ENCODE measurements at places on chromosomes 12 and 14.

- DNase-seq: no peak
These were observed 16.3 kb downstream of the TSPAN8 start for GRCh38 chr12:71141378-71141926.

- DNase-seq: no peak
These were observed 2.6 kb downstream of the BMP4 start for GRCh38 chr14:53953828-53954550.

- DNase-seq: no peak
These were observed 31.6 kb downstream of the SPTLC2 start for GRCh38 chr14:77584809-77585208.

DNA sequence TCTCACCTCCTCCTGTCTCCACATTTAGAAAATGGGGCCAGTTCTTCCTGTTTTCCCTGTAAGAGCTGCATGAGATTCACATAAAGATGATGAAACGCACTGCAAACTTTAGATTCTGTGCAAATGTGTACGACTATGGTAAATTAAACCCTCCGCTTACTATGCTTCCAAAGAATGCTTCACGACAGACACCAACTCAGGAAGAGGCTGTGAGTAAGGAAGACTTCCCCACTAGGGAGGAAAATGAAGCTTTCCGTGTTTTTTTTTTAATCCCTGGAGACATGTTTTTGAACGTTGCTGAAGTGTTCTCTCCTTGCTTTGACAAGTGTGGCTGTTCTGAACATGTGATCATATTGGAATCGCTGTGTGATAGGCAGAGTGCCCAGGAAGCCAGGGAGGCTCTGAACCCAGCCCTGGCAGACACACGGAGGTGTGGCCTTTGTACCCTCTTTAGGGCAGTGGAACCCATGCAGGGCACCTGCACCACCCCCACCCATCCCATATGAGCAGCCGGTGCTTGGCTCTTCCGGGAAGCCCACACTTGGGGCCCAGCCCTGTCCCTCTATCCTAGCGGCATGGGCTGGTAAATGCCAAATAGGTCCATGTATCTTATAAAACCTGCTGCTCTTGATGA, 7.5 kb upstream of the SYNE3 start:
- peak; percentile 90 for DNase-seq

DNA sequence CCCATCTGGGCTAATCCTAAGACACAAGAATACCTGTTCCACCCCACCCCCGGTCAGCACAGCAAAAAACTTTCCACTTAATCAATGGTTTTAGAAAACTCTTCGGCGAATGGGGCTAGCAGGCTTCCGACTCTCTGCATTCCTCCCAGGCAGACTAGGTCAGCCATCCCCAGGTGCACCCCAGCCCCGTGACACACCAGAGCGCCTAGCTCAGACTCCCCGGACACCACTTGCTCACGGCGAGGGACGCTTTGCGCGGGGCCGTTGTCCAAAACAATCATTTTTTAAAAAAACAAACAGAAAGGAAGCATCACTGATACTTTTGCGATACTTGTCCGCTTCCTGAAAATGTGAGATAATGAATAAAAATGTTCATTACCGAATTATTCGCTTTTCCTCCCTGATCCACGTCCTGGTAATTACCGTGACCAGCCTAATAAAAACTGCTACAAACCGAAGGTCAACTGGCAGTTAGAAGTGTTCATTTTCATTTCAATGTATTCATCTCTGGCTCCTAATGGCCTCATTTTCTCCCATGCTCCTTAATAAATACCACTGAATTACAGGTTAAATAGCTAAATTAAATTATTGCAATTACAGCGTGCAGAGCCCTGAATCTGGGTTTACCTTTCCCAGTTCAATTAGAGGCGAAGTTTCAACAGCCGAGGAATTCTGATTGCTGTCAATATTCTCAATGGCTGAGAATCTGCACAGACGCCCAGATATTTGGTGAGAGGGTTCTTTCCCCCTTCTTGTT, 73.1 kb downstream of the BCL11B start:
- DNase-seq: no peak

GRCh38 chr14:99419905-99420304, 60.8 kb downstream of the SETD3 start:
- no peak for DNase-seq

DNA sequence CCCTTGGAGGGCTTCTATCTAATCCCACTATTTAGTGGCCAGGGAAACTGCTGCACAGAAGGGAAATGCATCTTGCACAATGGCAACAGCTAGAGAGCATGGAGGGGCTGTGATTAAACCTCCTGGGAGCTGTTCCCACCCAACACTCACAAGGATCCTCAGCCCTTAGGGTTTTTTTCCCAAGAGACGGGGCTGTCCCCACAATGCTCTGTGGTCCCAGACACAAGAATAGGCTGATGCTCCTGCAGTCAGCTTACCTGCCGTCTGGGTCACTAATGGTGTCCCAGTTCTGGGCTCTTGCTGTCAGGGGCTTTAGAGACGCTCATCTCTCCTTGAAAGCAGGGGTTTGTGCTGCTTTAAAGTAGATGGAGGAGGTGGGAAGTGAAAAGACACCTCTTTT, 4.6 kb downstream of the SERPINA1 start:
- no peak for DNase-seq

DNA sequence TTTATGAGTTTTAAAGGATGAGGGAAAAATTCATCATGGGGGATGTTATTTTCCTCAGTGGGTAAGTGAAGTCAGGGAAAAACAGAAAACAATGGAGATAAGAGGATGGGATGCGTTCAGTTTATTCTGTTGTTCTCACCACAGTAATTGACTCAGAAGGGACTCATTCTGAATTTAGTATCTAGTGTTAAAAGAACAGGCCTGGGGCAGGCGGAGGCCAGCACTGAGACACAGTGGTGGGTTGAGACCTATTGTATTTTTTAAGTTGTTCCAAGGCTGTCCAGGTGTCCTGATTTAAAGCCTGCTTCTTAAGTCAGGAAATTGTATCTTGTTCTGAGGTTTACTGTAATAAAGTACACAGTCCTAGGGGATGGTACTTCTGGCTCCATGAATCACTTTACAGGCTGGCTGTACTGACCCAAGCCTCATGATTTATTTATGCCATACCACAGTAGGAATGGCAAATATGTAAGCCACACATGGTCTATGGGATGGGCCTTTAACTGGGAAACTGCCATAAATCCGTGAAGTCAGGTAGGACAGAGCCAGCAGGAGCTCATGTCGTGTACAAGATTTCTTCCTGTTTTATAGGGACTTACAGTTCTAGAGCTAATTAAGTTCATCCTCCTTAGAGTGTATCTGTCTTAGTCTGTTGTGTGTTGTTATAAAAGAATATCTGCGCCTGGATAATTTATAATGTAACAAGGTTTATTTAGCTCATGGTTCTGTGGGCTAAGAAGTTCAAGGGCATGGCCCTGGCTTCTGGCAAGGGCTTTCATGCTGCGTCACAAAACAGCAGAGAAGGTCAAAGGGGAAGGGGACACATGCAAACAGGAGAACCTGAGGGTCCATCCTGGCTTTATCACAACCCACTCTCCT, 244.1 kb downstream of the FBXL14 start:
- DNase-seq: peak; percentile 61

- DNase-seq: peak; percentile 71
These were observed 350.1 kb upstream of the ATP2B1 start for GRCh38 chr12:90058704-90059103.

DNA sequence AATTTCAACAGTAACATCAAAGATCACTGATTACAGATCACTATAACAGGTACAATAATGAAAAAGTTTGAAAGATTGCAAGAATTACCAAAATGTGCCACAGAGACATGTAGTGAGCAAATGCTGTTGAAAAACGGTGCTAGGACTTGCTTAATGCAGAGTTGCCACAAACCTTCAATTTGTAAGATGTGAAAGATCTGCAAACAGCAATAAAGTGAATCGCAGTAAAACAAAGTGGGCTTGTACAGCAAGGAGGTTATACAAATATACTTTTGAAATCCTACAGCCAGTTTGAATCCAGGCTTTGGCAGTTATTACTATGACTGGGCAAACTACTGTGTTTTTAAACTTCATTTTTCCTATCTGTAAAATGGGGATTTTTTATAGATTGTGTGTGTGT, 1.0 kb upstream of the PLEKHA5 start:
- DNase-seq: no peak

GRCh38 chr12:131511803-131512561, 198.9 kb upstream of the SFSWAP start:
- no peak for DNase-seq

DNA sequence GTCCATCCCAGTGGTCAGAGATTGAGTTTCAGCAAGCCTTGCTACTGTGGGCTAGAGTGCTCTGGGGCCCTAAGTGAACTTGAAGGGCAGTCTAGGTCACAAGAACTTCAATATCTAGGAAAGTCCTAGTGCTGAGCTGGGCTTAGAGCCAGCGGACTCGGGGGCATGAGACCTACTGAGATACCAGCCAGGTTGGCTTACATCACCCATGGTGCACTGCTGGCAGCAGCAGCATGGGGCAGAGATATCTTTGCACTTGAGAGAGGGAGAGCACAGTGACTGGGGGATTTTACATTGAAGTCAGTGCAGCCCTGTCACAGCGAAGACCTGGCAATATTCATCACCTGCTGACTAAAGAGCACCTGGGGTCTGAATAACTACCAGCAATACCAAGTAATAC, 158.3 kb upstream of the PRKD1 start:
- DNase-seq: no peak

GRCh38 chr12:96989916-96990315, 82.9 kb downstream of the NEDD1 start:
- DNase-seq: no peak

DNA sequence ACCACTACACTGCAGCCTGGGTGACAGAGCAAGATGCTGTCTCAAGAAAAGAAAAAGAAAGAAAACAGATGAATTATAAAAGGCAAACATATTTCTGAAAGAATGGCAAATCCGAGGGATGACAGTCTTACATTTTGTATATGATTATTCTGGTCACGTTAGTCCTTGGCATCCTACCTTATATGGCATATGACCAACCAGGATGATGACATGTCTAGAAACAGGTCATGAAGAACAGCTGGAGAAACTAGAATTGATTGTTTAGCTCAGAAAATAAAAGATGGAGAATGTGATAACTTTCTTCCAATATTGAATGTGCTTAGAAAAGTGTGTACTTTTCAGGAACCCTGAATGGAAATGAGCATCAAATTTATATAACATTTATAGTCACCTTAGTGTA, 19.2 kb downstream of the SLC2A14 start:
- no peak for DNase-seq

GRCh38 chr12:14907953-14908352, 22.3 kb upstream of the MGP start:
- no peak for DNase-seq

GRCh38 chr12:128564956-128565355, 258.8 kb downstream of the SLC15A4 start:
- no peak for DNase-seq

- no peak for DNase-seq
These were observed 149.8 kb downstream of the TGFB3 start for GRCh38 chr14:75831952-75832351.

GRCh38 chr14:80978403-80978802, 23.0 kb downstream of the TSHR start:
- no peak for DNase-seq

DNA sequence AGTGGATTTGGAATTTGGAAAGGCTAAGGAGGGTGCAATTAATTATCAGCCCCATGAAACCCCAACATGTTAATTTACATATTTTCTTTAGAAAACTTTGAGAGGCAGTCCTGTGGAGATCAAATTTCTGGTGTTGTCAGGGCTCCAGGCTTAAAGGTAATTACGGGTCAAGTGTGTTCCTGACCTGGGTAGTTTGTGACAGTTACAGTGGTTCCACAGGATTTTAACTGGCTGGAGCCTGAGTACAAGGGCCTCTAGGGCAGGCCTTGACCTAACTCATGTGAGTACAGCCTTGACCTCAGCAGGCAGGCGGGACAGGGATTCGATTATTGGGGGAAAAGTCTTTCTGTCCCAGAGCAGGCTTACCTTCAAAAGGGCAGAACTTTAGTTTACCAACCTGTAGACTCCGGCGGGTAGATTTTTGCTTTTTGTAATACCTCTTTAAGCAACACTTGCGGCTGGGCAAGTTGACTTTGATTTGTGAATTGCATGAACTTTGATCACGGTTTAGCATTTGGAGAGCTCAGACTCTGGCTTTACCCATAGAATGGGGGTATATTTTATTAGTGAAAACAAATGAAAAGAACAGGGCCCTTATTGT, 8.4 kb upstream of the PPTC7 start:
- no peak for DNase-seq

DNA sequence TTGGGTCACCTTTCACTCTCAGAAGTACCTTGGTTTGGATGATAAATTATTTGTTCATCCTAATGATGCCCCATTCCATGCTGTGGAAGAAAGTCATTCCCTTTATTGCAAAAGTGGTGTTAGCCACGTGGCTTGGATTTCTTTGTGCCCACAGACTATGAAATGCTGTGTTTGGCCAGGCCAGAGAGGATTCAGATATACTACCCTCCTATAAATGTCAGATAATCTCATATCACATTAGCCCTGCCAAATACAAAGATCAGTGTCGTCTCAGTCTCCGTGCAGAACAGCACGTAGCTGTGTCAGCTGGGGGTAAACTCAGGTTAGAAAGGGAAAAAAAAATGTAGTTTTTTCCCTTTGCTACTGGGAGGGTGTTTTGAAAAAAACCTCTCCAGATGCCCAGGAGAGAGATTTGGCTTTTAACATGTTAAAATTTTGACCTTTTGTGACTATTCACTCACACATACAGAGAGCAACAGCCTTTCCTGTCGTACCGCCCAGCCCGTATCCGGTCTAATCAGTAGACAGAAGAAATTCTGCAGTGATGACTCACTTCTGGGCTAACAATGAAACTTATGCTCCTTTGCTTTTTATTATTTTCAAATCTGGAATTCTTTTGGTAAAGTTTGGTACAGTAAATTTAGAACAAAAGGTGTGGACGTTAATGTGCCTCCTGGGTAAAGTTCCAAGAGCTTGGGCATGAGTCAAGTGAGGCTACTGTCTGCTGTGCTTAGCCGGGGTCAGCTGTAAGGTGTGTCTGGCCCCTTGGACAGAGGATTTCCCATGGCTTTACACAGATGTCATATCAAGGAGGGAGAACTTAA, 8.5 kb upstream of the PTPRB start:
- peak; percentile 50 for DNase-seq

GRCh38 chr12:19410211-19410610, 29.1 kb upstream of the AEBP2 start:
- DNase-seq: no peak

DNA sequence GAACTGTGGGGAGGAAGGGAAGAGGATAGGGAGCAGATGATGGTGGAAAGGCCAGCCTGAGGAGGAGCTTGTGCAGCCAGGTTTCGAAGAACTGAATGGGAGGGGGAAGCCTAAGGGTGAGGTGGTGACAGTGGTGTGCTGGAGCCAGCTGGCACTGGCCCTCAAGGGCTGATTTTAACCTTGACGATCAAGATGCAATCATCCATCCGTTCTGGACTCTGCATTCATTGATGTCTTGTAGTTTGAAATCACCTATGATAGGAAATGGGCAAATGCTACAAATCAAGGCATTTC, 2.8 kb upstream of the ATG101 start:
- DNase-seq: no peak

- DNase-seq: no peak
These were observed 1.9 kb upstream of the KDM2B start for GRCh38 chr12:121582583-121583333.

GRCh38 chr12:57149245-57149900, 2.0 kb upstream of the LRP1-AS start:
- DNase-seq: no peak
